ENCODE measurements at places on chromosomes 7 and 10.

GRCh38 chr7:45684910-45685618 is 110.9 kb downstream of the ADCY1 start:
- DNase-seq, result no peak

DNA sequence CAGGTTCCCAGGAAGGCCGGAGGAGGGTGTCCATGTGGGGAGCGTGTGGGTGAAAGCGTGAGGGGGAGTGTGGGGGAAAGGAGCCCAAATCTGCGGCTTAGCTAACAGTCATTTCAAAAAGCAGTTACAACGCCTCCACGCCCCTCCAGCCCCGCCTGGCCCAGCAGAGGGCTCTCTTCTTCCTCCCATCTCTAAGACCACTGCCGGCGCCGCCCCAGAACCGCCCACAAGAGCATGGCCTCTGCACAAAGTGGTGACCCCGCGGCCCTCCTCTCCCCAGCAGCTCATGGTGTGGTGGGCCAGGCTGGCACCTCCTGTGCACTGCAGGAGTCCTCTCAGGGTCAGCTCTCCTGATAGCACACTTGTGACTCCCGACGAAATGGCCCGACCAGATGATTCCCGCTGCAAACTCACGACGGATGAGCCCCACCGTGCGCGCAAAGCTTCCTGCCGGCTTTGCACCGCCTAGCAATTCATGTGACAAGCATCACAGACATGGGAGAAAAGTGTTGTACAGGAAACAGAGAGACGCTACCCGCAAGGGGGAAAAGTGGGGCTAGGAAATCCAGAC is 12.4 kb upstream of the HUS1 start:
- peak; percentile 84 for DNase-seq

DNA sequence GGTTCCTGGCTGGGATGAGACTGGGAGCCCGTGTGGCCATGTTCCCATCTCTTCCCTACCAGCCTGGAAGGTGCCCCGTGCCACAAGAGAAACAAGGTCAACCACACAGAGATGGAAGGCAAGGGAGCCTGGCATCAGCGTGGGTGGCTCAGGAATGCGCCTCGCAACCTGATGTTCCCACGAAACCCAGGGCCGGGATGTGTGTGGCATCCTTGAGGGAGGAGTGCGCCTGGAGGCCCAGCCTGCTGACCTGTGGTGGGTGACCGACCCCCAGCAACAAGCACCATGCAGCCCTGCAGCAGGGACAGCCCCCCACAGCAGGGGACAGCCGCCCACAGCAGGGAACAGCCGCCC is 267.2 kb downstream of the ELFN1 start:
- DNase-seq, result no peak

DNA sequence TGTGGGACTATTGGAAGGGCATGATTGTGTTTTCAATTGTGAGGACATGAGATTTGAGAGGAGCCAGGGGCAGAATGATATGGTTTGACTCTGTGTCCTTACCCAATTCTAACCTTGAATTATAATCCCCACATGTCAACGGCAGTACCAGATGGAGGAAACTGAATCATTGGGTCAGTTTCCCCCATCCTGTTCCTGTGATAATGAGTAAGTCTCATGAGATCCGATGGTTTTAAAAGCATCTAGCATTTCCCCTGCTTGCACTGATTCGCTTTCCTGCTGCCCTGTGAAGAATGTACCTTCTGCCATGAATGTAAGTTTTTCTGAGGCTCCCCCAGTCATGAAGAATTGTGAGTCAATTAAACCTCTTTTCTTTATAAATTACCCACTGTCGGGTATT is 1367.1 kb downstream of the XPNPEP1 start:
- DNase-seq, result peak; percentile 91

GRCh38 chr7:72161534-72161933 is 250.6 kb downstream of the CALN1 start:
- DNase-seq, result no peak

DNA sequence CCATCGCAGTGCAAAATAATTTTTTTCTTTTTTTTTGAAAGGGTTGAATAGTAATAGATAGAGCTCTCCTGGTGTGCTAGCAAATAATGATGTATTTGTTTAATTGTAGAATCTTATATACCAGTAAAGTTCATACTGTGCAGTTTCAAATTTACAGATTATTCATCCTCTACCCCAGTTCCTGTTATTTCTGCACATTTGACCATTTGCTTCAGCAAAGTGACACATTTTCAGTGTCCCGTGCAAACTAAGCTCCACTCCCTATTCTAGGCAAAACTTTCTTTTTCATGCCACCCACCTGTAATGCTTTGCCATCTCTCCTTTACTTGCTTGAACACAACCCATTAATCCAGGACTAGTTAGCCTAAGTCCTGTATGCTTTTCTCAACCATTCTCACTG is 43.0 kb downstream of the SHOC2 start:
- no peak for DNase-seq

- DNase-seq, result no peak
Measured at GRCh38 chr10:5589661-5590511, 65.1 kb downstream of the CALML3 start.

- DNase-seq, result no peak
Measured at GRCh38 chr10:23826421-23826820, 382.5 kb upstream of the KIAA1217 start.
